ENCODE measurements at places on chromosomes 1 and 21. TPM values are rescaled to one million over a fixed set of nuclear protein-coding genes. Genes with fewer than 3 reads are reported as not detected.

DNA sequence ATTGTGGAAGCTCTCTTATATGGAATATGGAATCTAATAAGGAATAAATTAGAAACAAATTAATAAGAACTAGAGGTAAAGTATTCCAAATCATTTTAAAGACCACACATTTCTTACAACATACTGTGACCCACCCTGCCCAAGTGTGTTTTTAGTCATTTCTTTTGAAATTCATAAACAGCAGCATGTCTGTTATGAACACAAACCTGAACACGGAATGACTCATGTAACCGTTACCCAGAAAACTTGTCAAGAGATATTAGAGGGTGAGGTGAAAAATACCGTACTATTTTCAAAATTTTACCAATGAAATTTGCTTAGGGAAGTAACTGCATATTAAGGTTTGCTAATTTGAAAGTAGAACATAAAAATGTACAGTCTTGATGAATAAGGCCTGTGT, 48.4 kb downstream of the SNX7 start:
- no peak for DNase-seq

- no peak for DNase-seq
Measured at GRCh38 chr1:240021709-240022108, 70.0 kb upstream of the FMN2 start.

GALE gene
- total RNA-seq = 14.1 TPM

TNFRSF1B gene
- 23.9 TPM for total RNA-seq

- no peak for DNase-seq
Measured at GRCh38 chr1:30411206-30411605, 312.2 kb downstream of the MATN1 start.

NBPF14 gene
- total RNA-seq = 53.2 TPM

- no peak for DNase-seq
Measured at GRCh38 chr1:206732992-206733391, 37.6 kb upstream of the IL19 start.

SMCP gene
- total RNA-seq = 0.17 TPM

DNA sequence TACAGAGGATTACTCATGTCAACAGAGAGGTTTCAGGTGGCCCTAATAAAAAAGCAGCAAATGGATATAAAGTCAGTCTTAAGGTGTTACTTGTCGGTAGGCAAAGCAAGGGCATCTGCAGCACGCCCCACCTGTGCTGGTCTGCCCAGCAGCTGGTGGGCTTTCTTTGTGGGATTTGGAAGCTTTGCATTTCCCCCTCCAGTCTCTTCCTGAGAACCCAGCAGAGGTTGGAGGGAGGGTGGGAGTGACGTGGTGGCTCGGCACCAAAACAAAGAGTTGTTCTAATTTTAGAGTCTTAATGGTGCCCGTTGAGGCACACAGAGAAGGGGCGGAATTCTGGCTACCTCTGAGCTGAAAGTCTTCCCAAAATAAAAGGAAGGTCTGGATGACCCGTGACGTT, 4.8 kb upstream of the PCBP3 start:
- DNase-seq = no peak

- DNase-seq = peak; percentile 15
Measured at GRCh38 chr1:6348511-6349191, 44.9 kb downstream of the ACOT7 start.

GRCh38 chr1:185358957-185359356, 41.9 kb upstream of the IVNS1ABP start:
- no peak for DNase-seq

APOBEC4 gene
- not detected for total RNA-seq

DNA sequence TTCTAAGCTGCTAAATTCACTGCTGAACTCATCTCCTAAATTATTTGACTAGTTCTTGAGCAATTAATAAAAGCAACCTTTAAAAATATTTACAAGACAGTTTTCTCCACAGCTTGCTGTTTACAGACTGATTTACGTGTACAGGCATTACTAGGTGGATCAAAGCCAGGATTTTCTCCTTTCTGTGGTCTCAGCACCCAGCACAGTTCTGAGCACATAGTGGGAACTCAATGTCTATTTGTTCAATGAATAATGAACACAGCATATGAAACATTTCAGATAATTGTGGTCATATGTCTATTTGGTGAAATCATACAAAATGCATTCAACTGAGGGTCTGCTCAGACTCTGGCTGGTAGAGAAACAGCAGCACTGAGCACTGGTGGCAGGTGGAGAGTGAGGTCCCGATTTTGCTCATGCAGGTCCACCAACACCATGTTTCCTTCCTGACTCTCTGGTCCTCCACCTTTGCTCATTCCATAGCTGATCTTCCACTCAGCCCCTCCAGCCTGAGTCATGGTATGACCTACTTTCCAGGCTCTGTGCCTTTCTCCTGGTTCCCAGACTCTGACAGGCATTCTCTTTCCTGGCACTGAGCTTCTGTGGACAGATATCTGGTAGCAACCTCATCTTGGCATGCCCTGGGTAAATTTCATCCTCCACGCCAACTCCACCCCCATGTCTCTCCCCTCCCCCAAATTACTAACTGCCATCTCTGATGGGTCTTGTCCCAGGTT, 311.3 kb downstream of the TGFB2 start:
- peak; percentile 67 for DNase-seq

TFAP2E gene
- 0.26 TPM for total RNA-seq

TCHH gene
- total RNA-seq = not detected

- DNase-seq = peak; percentile 74
Measured at GRCh38 chr1:109094377-109094803, 3.8 kb downstream of the TMEM167B start.

DNA sequence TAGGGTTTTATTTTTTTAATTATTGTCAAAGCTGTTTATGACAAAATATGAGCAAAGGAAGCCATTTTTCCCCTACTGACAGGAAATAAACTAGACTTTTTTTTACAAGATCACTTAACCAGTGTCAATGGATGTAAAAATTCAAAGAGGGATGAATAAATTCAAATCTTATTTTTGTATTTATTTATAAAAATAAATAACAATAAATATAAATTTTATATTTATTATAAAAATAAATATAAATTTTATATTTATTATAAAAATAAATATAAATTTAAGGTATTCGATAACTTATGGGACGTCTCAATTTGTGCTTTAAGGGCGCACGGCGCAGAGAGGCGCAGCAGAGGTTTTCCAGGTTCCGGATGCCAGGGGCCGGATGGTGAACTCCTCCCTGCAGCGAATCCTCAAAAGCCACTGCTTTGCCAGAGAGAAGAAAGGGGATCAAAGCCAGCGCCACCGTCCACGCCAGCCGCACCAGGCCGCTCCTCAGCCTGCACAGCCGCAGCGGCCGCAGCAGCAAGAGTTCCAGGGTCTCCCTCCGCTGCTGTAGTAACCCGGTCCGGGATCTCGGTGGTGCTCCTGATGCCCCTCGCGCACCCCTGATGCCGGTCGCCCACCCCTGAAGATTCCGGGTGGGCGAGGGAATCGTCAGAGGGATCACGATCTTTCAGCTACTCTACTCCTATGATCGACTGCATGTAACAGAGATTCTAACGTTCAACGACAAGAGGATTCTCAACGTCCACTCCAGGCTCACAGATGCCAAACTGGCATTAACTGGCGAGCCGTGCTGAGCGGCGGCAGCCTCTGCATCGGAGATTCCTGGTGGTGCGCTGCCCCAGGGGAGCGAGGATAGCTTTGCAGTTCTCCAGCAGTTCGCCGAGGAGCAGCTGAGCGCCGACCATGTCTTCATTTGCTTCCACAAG, 28.5 kb upstream of the RLF start:
- DNase-seq = peak; percentile 33

- no peak for DNase-seq
Measured at GRCh38 chr1:45640293-45640692, 16.4 kb upstream of the CCDC17 start.

All from fibroblast of lung (primary cell).